ENCODE measurements at places on chromosomes 5 and 9. TPM values are rescaled to one million over a fixed set of nuclear protein-coding genes. Genes with fewer than 3 reads are reported as not detected.
A peak's percentile ranks its signal among the peaks of the same experiment; 100 is the strongest.

Gene DPH7
- total RNA-seq, result 13.3 TPM

Gene MCTP1
- 2.1 TPM for total RNA-seq

Gene CTNND2
- 0.51 TPM for total RNA-seq

Gene SCGB3A2
- total RNA-seq, result not detected

Gene ZNF367
- total RNA-seq, result 3.7 TPM

Gene NMUR2
- total RNA-seq, result not detected

Gene ANKRD34B
- 0.07 TPM for total RNA-seq

Gene GPRIN1
- total RNA-seq, result 0.80 TPM

DNA sequence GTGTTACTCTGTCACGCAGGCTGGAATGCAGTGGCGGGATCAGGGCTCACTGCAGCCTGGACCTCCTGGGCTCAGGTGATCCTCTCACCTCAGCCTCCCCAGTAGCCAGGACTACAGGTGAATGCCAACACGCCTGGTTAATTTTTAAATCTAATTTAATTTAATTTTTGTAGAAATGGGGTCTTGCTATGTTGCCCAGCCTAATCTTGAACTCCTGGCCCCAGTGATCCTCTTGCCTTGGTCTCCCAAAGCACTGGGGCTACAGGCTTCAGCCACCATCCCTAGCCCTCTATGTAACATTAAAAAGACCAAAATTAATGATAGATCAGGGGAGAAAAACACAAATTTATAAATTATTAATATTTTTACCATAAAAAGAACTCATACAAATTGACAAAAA lies 11.3 kb upstream of the UBAP2 start:
- no peak overlapping the region for H3K27ac ChIP-seq
- H3K4me1 ChIP-seq, result no peaks in the 10 kb centered on the region
- DNase-seq, result no peak

DNA sequence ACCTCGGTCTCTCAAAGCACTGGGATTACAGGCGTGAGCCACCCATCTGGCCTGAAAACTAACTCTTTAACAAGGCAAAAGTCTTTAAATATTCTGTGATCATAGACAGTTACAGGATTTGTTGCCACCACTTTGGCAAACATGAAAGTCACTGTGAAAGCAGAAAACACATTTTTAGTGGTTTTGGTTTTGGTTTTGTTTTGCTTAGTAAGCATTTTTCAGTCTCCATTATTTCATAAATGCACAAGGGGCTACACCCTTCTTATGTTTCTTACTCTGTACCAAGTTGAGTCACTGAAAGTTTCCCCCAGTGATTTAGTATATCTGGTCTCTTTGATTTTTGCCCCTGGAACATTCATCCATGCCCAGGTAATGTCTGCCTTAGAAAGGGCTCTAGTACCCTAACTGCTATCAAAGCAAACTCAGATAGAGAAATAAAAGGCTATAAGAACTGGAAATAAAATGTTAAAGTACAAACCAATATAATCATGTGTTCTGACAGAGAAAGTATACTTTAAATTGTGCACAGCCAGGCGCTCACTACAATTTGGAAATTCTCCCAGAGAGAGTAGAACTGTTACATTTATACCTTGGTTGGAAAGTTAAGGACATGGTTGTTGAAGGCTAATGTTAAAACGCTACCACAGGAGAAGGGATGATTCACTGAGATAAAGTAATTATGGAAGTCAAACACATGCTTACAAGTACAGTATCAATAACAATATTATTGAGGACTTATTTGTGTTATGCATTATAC lies 1022.5 kb upstream of the DMAC1 start:
- H3K4me1 ChIP-seq, result no peaks in the 10 kb centered on the region
- H3K27ac ChIP-seq, result peak overlapping the region; percentile 96
- H3K27me3 ChIP-seq, result no peaks in the 10 kb centered on the region

DNA sequence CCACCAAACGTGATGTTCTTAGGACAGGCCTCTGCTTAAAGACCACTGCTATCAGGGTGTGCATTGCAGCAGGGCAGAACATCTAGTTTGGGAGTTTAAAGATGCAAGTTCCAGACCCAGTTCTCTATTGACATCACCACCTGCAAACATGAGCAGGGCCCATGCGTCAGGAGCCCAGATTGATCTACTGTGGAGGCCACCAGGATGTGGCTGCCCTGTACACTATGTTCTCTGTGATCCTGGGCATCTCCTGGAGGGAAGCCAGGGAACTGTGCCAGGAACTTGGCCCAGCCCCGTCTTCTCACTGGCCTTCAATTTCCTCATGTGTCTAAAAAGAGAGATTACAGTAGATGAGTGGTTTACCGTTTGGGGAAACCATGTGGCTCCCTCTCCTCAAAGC lies 87.1 kb downstream of the PDE6A start:
- H3K4me1 ChIP-seq, result no peaks in the 10 kb centered on the region
- H3K36me3 ChIP-seq, result no peaks in the 10 kb centered on the region
- H3K27ac ChIP-seq, result no peak overlapping the region
- peak; percentile 69 for DNase-seq
- H3K27me3 ChIP-seq, result no peaks in the 10 kb centered on the region

DNA sequence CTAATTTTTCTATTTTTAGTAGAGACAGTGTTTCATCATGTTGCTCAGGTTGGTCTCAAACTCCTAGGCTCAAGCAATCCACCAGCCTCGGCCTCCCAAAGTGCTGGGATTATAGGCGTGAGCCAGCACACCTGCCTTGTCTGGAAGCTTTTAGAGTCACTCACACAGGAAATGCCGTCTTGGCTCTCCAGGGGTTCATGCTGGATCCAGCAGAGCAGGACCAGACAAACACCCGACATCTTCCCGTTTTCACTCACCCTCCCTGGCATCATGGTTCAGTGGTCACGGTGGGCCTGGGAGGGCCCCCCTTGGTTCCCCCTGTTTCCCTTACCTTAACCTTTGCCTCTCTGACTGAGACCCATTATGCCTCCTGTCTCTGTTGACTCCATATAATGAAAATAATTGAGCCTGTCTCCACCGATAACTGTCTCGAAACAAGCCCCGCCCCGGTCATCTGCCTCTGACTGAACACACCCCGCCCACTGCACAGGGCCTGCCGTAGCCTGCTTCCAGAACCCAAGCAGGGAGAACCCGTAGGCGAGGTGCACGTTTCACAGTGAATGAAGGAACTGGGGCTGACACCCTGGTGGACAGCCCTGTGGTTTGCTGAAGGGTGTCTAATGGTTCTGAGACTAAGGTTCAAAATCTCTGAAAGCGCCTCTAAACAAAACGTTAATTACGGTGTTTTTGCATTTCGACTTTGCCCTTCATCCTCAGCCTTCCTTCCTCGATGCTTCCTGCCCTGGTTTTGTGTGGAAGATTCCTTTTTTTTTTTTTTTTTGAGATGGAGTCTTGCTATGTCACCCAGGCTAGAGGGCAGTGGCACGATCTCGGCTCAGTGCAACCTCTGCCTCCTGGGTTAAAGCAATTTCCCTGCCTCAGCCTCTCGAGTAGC lies 39.7 kb upstream of the SPRY4 start:
- peak overlapping the region; percentile 58 for H3K27ac ChIP-seq
- no peaks in the 10 kb centered on the region for H3K4me1 ChIP-seq
- no peak overlapping the region for H3K4me3 ChIP-seq

- H3K27ac ChIP-seq, result no peak overlapping the region
- no peaks in the 10 kb centered on the region for H3K27me3 ChIP-seq
Observed at GRCh38 chr9:122059955-122060324, 33.2 kb downstream of the TTLL11 start.

DNA sequence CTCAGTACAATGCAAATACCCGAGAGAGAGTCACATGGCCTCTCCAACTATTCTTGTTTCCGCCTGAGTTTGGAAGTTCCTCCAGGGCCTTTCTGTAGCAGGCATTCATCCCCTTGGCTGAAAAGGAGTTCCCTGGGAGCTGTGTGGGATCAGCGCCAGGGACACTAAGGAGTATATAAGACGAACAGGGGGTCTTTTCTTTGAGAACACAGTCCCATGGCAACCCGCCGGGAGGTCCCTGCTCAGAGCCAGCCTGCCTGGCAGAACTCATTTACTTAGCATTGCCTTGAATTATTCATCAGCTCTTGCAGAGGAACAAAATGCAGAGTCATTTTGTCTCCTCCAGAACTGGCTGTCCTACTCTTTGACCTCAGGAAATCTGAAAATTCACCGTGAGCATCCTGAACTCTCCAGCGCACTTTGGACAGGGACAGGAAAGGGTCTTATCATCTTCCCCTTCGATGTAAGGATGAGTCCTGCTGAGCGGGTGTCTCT lies 120.4 kb upstream of the OSMR start:
- no peaks in the 10 kb centered on the region for H3K27me3 ChIP-seq
- DNase-seq, result no peak
- H3K27ac ChIP-seq, result no peak overlapping the region

DNA sequence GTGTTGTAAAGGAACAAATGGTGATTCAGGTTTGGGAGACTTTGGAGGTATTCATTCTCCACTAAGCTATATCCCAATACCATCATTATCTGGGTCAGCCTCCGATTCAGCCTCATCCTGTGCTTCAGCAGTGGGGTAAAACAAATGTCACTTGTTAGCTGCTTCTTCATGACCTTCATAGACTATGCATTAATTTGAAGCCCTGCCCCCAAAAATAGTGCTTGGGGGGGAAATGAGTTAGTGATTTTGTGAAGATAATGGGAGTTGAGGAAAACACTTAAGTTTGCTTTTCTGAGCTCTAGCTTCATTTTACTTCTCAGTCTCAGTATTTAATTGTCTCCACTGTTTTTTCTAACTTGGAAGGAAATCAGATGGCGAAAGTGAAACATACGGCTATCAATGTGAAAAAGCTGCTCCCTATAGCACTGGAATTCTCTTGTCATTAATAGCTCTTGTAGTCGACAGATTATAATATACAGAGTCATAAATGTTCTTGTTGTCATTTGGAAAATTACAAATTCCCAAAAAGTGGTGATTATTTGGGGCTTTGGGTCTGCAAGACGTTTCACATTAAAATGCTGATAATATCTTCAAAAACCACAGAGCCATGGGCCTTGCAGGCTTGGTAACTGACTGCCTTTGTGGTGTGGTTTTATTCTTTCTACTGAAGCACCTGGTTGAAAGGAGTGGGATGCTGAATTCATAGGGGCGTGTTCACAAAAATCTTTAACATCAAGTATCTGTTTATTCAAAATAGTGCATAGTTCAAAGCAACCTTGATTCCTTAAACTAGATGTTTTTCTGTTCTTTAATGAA lies 40.0 kb downstream of the PIK3R1 start:
- H3K27ac ChIP-seq, result no peak overlapping the region
- no peak for DNase-seq
- H3K27me3 ChIP-seq, result no peaks in the 10 kb centered on the region
- no peaks in the 10 kb centered on the region for H3K36me3 ChIP-seq

- no peak overlapping the region for H3K4me3 ChIP-seq
- no peaks in the 10 kb centered on the region for H3K36me3 ChIP-seq
- no peaks in the 10 kb centered on the region for H3K4me1 ChIP-seq
- H3K27ac ChIP-seq, result no peak overlapping the region
Observed at GRCh38 chr5:38446029-38446522, 110.4 kb downstream of the LIFR start.

DNA sequence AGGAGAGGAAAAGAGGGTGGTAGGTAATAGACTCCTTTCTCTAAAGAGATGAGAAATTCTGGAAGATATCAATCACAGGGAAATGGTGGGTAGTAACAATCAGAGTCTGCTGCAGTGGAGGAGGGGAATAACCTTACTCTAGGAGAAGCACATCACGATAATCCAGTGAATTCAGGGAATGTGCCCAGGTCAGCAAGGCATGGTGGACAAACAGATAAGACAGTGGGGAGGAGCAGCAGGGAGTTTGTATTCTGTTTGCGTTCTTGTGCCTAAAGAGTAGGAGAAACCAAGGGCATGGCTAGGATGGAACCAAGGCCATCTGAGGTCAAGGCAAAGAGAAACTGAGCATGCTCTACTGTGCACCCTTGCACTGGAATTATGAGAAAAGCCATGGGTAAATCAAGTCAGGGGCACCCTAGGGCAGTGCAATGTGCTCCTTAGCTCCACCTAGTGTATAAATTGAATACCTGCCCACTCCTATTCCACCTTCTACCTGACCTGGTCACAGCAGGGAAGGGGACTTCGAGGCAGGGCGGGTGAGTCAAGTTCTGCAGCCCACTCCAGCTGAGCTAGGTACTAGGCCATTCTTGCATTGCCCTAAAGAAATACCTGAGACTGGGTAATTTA lies 31.6 kb downstream of the RETREG1 start:
- H3K27ac ChIP-seq, result no peak overlapping the region
- H3K27me3 ChIP-seq, result no peaks in the 10 kb centered on the region
- H3K4me3 ChIP-seq, result no peak overlapping the region
- peaks cover 42% of the 10 kb centered on the region for H3K4me1 ChIP-seq

DNA sequence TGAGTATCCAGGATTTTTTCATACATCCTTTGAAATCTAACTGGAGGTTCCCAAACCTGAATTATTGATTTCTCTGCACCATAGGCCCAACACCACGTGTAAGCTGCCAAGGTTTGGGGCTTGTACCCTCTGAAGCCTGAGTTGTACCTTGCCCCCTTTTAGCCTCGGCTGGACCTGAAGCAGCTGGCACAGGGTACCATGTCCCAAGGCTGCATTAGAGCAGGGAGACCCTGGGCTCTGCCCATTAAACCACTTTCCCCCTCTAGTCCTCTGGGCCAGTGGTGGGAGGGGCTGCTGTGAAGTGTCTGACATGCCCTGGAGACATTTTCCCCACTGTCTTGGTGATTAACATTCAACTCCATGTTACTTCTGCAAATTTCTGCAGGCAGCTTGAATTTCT lies 532.9 kb upstream of the NUDT12 start:
- no peak overlapping the region for H3K4me3 ChIP-seq
- no peak for DNase-seq
- no peaks in the 10 kb centered on the region for H3K4me1 ChIP-seq

GRCh38 chr9:73065439-73065838 lies 86.2 kb upstream of the ANXA1 start:
- no peak overlapping the region for H3K27ac ChIP-seq
- H3K4me1 ChIP-seq, result no peaks in the 10 kb centered on the region
- DNase-seq, result no peak

- peak overlapping the region; percentile 58 for H3K27ac ChIP-seq
- peaks cover 30% of the 10 kb centered on the region for H3K4me1 ChIP-seq
- no peaks in the 10 kb centered on the region for H3K36me3 ChIP-seq
- DNase-seq, result no peak
- no peak overlapping the region for H3K4me3 ChIP-seq
Observed at GRCh38 chr9:114888607-114889006, 41.8 kb downstream of the TNFSF8 start.

DNA sequence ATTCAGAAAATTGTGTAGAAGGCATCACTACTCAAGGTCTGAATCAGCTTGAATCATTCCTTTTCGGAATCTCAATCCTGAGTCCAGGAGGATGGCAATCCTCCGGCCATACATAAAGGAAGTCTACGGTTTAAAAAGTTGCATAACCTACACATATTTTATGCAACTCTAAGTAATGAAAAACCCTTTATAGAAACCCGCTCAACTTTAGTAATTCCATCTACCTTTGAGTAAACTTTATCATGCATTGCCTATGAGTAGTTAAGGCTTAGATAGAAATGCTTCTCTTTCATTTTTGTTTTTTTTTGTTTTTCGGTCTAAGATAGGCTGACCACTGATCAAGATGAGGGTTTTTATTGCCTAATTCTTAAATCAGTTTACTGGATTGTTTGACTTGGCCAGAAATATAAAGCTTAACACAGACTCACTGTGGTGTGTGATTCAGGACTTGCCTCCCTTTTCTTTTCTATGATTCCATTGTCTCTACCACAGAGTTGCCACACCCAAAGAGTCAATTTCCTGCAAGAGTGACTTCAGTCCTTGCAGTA lies 85.0 kb downstream of the LURAP1L start:
- H3K27me3 ChIP-seq, result no peaks in the 10 kb centered on the region
- H3K27ac ChIP-seq, result no peak overlapping the region
- no peak overlapping the region for H3K4me3 ChIP-seq
- no peaks in the 10 kb centered on the region for H3K4me1 ChIP-seq

GRCh38 chr9:96135076-96135752 lies 166.8 kb downstream of the HSD17B3 start:
- H3K36me3 ChIP-seq, result no peaks in the 10 kb centered on the region
- H3K27me3 ChIP-seq, result no peaks in the 10 kb centered on the region
- H3K4me3 ChIP-seq, result no peak overlapping the region
- H3K27ac ChIP-seq, result no peak overlapping the region

All from right lobe of liver (tissue), 6 donors.